Right lobe of liver (tissue), 6 donors: ENCODE measurements at places on chromosomes 4 and X.

DNA sequence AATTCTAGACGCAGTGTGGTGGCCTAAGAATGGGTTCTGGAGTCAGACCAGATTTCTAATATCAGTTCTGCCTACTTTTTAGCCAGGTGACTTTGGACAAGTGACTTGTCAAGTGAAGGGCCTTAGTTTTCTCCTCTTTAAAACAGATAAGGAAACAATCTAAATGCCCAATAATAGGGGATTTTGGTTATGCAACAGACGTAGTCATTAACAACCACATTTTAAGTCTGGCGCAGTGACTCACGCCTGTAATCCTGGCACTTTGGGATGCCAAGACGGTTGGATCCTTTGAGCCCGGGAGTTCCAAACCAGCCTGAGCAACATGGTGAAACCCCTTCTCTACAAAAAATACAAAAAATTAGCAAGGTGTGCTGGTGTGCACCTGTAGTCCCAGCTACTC, 2.1 kb upstream of the ZMYM3 start:
- DNase-seq: no peak

DNA sequence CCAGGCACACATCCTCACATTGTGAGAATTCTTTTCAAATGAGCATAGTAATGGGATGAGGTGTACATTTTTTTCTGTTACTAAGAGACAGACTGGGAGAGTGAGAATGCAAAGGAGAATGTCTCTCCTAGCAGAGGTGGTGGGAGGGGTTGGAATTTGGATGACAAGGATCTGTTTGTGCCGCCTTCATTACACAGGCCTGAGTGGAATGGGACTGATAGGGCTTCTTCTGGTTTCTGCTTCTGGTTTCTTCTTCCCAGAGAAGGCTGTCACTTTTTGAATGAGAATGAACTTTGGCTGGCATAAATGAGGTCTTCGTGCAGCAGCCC, 55.4 kb downstream of the C4orf51 start:
- no peak for DNase-seq

DNA sequence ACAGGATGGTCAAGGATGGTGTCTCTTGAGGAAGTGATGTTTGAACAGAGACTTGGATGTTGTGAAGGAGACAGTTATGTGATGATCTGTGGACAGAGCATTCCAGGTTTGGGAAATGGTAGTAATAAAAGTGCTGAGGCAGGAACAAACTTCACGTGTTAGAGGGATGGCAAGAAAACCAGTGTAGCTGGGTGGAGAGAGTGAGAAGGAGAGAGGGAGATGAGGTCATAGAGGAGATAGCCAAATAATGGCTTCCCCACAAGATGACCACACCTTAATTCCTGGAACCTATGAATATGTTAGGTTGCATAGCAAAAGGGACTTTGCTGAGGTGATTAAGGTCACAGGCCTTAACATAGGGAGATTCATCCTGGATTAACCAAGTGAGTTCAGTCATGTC, 75.6 kb upstream of the GPR50 start:
- no peak for DNase-seq

- DNase-seq: no peak
Measured at GRCh38 chrX:3271183-3271833, 75.1 kb downstream of the MXRA5 start.

GRCh38 chr4:8185295-8185694, 13.8 kb upstream of the SH3TC1 start:
- no peak for DNase-seq

DNA sequence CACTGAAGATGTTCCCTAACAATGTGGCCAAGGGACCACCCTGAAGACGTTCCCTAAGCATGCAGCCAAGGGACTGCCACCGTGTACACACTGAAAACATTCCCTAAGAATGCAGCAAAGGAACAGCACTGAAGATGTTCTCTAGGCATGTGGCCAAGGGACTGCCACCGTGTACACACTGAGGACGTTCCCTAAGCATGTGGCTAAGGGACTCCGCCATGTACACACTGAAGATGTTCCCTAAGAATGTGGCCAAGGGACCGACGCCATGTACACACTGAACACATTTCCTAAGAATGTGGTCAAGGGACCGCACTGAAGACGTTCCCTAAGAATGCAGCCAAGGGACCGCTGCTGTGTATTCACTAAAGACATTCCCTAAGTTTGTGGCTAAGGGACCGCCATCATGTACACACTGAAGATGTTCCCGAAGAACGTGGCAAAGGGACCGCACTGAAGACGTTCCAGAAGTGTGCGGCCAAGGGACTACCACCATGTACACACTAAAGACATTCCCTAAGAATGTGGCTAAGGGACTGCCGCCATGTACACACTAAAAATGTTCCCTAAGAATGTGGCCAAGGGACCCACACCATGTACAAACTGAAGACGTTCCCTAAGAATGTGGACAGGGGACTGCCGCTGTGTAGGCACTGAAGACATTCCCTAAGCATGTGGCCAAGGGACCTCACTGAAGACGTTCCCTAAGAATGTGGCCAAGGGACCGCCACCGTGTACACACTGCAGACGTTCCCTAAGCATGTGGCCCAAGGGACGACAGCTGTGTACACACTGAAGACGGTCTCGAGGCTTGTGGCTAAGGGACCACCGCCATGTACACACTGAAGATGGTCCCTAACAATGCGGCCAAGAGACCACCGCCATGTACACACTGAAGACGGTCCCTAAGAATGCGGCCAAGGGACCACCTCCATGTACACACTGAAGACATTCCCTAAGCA, 54.8 kb downstream of the DHRSX start:
- DNase-seq: no peak

DNA sequence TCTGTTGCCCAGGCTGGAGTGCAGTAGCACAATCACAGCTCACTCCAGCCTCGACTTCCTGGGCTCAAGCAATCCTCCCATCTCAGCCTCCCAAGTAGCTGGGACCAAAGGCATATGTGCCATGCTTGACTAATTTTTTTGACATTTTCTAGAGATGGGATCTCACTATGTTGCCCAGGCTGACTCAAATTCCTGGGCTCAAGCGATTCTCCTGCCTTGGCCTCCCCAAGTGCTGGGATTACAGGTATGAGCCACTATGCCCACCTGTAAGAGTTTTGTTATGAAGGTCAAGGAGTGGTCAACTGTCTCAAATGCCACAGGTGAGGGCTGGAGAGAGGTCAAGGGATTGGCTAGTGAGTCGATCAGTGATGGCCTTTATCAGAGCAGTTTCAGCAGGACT, 32.5 kb downstream of the TMEM150C start:
- DNase-seq: no peak

- no peak for DNase-seq
Measured at GRCh38 chr4:54863571-54864255, 206.0 kb downstream of the KIT start.

GRCh38 chr4:154489558-154490233, 1.9 kb downstream of the DCHS2 start:
- DNase-seq: no peak

DNA sequence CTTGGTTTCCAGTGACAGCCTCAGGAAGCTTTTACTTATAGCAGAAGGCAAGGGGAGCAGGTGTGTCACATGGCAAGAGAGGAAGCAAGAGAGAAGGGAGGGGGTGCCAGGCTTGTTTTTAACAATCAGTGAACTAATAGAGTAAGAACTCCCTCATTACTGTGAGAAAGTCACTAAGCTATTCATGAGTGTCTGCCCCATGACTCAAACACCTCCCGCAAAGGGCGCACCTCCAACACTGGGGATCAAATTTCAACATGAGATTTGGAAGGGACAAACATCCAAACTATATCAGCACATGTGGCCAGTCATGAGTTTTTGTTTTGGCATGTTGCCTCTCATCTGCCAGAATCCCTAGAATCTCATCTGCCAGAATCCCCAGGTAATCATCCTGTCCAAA, 183.5 kb upstream of the C1QTNF7 start:
- no peak for DNase-seq

DNA sequence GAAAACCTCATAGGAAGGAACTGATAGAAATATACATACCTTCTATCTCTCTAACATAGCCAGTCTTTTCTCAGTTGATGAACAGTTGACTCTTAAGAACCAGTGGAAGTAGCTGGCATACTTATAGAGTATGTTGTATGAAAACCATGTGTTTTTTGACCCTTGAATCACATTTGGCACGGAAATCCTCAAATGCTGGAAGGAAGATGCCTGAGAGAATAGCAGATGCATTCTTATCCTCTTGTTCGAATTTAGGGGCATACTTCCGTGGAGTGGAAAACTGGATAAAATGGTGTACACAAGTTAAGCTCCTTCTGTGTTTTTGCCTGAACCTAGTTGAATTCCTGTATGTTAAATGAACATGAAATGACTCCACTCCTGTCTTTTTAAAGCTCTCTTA, 145.5 kb downstream of the PCDH7 start:
- DNase-seq: no peak

GRCh38 chr4:139153411-139154133, 23.4 kb downstream of the ELF2 start:
- no peak for DNase-seq

- DNase-seq: no peak
Measured at GRCh38 chr4:70687392-70687791, 940 bp upstream of the UTP3 start.
